ENCODE measurements at places on chromosomes 6 and 20.

DNA sequence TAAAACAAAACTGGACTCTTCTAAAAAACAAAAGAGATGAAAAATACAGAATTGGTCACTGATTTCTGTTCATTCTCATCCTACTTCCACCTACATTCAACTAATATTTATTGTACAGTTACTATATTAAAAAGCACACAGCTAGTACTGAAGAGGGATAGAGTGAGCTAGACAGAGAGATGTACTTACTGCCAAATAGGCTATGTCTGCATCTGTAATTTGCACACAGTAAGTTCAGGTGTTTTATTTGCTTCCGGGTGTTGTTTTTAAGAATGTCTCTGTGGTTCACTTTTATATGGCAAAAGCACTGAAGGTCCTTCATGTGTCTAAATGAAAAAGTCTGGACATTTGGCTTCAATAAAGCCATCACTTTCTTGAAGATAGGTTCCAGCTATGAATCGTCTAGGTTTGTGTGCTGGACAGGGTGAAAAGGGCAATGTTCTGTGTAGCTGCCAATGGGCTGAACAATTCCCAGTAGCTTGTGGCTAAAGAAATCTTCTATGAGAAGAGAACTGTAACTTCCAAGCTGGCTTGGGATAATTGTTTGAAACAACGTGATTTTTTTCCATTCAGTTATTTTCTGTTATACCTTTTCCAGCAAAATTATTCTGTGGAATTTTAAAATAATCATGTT, 47.3 kb downstream of the EPB41L2 start:
- DNase-seq, result no peak

- no peak for DNase-seq
Measured at GRCh38 chr6:75217193-75217592, 11.3 kb upstream of the COL12A1 start.

- DNase-seq, result peak; percentile 52
Measured at GRCh38 chr6:157667211-157668008, 155.6 kb upstream of the SNX9 start.

DNA sequence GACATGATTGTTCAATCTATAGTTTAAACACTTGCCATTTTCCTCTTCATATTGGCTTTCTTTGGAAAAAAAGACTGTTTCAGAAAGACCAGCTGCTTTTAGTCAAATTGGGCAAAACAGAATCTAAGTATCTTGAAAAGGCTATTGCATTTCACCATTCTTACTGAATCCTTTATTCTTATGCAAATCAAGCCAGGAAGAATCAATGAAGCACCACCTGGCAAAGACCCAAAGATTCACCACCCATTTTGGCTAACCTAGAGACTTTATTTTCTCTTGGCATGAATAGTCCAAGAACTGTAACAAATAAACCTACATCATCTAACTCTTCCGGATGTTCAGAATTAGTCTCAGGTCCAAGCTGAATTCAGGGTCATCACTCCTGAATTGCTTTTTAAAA, 71.3 kb upstream of the EYA4 start:
- no peak for DNase-seq

DNA sequence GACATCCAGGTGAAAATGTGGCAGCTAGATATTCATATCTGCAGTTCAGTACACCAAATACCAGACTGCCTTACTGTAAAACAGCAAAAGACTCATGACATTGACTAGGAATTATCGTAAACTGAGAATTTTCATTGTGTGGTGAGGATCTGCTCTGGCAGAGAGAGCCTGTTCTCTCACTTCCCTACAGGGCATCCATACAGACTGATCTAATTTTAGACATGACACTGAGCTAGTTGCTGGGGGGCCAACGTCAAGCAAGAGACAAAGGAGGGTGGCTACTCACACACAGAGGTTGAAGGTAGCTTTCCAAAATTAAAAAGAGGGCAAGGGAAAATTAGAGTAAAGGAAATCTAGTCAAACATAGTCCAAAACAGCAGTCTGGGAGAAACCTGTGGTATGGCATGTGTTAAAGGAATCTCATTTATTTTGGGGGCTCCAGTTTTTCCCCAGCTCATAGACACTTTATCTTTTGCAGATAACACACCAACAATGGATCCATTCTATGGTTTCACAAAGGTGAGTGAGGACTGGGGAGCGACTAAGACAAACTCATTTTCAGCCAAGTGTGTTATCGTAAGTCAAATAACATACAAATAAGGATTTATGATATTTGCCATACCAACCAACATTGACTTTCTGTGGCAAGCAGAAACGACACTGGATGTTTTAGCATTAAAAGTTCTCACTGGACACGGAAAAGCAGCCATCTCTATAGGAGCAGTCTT, 36.6 kb upstream of the NHSL1 start:
- DNase-seq, result no peak

- no peak for DNase-seq
Measured at GRCh38 chr6:156954816-156955215, 177.6 kb downstream of the ARID1B start.

DNA sequence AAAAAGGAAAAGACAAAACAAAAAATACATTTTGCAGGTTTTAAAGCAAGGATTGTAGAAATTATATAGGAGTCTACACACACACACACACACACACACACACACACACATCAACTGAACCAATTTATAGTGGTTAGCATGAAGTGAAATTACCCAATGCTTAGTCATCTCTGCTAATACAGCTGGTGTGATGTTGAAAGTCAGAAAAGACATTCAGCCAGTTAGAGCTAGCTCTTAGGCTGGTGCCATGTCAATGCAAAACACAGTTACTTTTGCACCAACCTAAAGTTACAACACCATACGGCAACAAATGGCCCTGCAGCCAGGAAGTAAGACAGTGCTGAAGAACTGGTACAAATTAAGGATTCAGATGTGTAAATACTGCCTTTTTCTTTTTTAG, 15.2 kb downstream of the FAM210B start:
- DNase-seq, result no peak

DNA sequence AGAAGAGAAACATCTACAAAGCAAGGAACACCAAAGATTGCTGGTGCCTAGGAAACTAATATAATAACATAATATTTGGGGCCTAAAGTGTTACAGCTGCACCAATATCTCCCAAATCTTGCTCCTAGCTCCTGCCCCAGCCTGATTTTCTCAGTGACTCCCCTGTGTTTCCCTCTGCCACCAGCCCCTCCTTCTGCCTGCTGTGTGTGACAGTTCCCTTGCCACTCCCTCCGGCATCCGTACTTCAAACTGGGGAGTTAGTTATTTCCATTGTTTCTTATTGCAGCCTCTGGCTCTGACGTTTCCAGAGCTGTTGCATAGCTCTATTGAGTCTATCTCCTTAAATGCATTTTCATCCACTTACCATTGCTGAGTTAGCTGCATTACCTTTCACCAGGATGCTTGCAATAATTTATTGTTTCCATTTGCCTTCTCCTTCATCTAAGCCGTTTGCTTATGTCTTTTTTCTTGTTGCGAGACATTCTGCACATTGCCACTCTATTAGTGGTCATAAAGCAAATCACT, 43.1 kb downstream of the ESR1 start:
- DNase-seq, result no peak

- DNase-seq, result no peak
Measured at GRCh38 chr20:3973705-3974104, 41.7 kb downstream of the RNF24 start.

GRCh38 chr6:93555292-93555691, 135.9 kb upstream of the EPHA7 start:
- DNase-seq, result no peak

DNA sequence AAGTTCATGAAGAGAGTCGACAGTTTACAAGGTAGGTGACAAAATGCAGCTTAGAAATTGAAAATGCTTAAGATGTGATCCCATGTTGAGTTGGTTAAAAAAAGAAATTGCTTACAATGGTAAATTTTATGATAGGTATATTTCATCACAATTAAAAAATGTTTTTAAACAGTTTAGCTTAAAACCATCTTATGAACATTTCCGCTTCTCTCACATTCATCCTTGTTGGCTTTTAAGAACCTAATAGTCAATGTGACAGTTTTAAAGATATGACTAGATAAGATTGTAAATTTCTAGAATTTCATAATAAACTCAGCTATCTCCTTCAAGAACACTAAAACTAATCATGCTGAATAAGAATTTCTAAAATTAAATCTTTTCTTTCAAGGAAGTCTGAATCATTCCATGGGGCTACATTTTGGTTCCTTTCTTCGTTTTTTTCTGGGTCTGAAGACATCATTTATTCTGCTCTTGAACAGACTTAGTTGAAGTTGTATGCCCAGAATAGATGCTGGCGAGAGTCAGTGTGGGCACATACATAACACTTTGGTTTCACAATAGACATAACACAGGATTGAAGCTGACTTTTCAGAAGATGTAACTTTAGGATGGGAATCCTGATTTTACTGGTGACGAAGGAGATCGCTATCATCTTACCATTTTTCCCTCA, 35.9 kb upstream of the LTV1 start:
- DNase-seq, result no peak

DNA sequence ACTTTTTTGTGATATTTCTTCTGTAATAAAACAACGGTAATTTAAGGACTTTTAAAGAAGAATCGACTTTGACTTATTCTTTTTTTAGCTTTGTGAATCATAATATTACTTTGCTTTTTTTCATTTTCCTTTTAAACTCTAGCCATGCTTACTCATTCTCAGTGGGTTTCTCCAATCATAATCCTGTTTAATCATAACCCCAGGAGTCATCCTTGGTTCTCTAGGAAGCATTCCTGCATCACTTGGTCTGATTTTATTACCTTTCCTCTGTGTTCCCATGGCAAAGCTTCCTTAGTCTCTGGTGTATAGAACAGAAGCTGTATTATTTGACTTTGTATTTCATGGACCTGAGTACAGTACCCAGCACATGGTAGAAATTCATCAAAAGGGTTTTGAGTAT, 223.5 kb downstream of the CDKAL1 start:
- no peak for DNase-seq

- no peak for DNase-seq
Measured at GRCh38 chr6:7528565-7528964, 12.9 kb upstream of the DSP start.

DNA sequence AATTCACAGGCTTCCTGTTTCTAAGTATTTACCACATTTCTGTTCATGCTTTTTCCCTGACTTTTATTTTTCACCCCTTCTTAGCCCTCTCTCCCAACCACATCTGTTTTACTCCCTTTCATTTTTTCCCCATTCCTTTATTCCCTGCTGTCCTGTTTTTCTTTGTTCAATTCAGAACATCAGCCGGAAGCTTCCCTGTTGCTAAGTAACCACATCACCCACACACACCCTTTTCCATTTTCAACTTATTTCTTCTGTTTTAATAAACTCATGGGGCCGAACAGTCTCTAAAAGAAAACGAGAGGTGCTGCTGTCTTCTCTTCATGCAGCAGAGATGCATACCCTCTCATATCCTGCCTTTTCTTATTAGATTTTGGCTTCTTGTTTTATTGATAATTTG, 53.5 kb upstream of the CEP85L start:
- no peak for DNase-seq

DNA sequence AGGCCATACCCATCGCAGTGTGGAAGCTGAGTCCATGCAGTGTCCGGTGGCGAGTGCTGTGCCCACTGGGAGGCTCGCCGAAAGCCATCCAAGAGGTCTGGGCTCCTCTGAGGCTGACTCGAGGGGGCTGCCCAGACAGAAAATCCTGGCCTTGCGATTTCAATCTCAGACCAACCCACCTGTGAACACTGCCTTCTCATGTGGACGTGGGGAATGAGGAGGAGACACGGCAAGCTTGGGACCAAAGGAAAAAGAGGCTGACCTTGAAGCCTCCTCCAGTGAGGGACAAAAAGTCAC, 157.2 kb upstream of the AFDN start:
- no peak for DNase-seq

- DNase-seq, result peak; percentile 60
Measured at GRCh38 chr6:146041282-146041681, 12.4 kb downstream of the GRM1 start.

DNA sequence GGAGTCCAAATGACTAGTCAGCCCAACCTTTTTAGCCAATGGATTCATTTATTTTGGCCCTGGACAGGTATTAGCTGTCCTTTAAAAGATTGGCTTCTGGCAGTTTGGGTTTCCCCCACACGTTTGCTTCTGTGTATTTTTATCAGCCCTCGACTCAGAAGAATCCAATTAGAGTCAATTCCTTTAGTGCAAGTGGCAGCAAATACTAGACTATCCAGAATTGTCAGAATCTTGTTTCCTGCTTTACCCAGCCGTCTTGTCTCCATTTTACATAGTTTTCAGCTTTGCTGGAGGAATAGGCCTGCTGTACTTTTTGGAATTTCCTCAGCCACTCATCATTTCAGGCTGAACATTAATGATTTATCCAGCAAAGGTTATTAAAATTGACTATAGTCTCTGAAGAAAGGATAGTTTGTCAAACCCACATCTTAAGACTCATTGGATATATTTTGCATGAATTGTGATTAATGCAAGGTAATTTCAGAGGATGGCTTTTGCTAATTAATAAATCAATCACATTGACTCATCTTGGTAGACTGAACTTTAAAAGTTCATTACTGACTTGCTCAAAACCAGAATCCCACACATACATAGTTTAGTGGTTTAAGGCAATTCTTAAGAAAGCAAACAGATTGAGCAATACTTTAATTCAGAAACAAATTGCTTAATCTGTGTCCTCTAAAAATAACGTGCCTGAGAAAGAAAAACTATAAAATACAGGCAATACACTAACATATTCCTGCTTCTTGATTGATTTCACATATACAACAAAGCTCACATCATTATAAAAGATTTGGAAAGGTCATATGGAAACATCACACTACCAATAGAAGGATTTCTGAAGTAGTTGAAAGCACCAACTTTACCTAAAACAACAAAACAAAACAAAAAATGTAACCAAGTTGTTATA, 62.9 kb upstream of the ZNF217 start:
- no peak for DNase-seq

- DNase-seq, result no peak
Measured at GRCh38 chr6:95959261-95959660, 56.5 kb upstream of the FUT9 start.

- DNase-seq, result no peak
Measured at GRCh38 chr20:34475979-34476736, 40.1 kb upstream of the DYNLRB1 start.
